ENCODE measurements at places on chromosomes 16 and 17. TPM values are rescaled to one million over a fixed set of nuclear protein-coding genes. Genes with fewer than 3 reads are reported as not detected.

Gene CCL5
- 4.9 TPM for total RNA-seq

Gene CYGB
- total RNA-seq = 21.1 TPM

Gene CPHXL2
- total RNA-seq = not detected

Gene RNU2-1
- not detected for total RNA-seq

Gene TBC1D28
- total RNA-seq = not detected

DNA sequence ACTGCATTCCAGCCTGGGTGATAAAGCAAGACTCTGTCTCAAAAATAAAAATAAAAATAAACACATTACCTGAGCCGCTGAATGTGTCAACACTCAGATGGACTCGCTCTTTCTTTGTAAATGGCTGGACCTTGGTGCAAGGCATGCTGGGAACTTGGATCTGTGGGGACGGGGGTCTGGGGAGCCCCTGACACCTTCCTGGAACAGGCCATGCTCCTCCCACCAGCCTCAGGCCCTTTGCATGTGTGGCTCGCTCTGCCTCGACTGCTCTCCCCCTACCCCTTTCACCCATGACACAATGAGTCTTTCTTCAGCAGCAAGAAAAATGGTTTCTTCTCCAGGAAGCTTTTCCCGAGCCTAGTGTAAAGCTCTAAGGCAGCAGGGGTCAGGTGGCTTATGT, 94.0 kb upstream of the CDH5 start:
- DNase-seq = no peak

GRCh38 chr16:77214411-77215138, 15.4 kb downstream of the SYCE1L start:
- DNase-seq = no peak

DNA sequence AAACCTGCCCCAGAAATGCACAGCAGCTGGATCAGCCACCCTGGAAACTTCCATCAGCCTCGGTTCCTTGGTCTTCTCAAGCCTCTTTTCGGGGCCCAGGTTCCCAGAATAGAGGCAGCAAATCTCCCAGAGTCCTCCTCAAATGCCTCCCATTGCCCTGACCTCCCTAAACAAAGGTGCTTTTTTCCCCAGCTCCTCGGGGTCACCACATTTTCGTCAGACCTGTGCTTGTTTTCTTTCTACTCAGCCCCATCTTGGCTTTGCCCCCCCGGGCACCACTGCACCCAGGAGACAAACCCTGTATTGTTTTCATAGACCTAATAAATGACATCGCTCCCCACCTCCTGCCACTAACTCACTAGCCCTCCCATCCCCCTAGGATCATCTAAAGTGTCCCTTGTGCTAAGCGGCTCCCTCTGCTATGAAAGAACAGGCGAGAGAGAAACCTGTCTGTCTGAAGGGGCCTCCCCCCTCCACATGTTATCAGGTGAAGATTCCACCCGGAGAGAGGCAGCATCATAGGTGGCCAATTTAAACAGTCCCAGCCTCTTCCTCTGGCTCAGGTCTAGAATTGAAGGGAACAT, 451.1 kb downstream of the SOX9 start:
- no peak for DNase-seq

DNA sequence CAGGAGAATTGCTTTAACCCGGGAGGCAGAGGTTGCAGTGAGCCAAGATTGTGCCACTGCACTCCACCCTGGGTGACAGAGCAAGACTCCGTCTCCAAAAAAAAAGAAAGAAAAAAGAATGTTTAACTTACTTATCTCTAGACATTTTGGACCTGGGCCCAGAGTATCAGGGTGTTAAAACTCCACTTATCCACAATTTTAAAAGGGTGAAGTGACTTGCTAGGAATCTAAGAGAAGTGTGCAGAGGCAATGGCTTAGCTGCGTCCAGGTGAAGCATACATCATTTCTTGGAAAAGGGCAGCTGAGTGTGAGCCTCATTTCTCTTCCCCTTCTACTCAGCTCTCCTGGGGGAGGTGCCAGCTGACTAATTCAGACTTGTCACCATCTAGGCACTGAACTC, 25.1 kb downstream of the ALDH3A2 start:
- DNase-seq = peak; percentile 44

DNA sequence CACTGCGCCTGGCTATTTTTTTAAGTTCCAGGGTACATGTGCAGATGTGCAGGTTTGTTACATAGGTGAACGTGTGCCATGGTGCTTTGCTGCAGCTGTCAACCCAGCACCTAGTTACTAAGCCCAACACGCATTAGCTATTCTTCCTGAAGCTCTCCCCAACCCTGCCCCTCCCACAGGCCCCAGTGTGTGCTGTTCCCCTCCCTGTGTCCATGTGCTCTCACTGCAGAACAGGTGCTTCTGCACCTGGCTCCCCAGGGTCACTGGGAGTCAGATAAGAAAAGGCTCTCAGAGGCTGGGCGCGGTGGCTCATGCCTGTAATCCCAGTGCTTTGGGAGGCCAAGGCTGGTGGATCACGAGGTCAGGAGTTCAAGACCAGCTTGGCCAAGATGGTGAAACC, 6.2 kb downstream of the HASPIN start:
- no peak for DNase-seq

DNA sequence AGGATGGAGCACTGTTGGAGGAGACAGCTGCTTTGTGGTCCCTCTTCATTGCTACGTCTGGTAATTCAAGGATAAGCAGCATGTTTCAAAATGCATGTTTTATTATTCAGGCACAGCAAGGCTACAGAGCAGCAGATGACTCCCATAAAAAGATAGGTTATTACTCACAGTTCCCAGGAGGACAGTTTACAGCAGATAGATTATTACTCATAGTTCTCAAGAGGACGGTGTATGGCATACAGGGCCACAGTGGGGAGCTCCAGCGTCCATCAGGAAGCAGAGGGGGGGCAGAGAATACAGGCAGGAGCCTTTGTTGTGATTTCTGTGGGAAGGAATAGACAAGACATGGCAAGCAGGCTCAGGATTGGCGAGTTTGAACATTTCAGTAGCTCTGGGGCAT, 72.9 kb downstream of the DNAH9 start:
- no peak for DNase-seq

GRCh38 chr17:1647802-1648171, 1.9 kb downstream of the RILP start:
- no peak for DNase-seq

DNA sequence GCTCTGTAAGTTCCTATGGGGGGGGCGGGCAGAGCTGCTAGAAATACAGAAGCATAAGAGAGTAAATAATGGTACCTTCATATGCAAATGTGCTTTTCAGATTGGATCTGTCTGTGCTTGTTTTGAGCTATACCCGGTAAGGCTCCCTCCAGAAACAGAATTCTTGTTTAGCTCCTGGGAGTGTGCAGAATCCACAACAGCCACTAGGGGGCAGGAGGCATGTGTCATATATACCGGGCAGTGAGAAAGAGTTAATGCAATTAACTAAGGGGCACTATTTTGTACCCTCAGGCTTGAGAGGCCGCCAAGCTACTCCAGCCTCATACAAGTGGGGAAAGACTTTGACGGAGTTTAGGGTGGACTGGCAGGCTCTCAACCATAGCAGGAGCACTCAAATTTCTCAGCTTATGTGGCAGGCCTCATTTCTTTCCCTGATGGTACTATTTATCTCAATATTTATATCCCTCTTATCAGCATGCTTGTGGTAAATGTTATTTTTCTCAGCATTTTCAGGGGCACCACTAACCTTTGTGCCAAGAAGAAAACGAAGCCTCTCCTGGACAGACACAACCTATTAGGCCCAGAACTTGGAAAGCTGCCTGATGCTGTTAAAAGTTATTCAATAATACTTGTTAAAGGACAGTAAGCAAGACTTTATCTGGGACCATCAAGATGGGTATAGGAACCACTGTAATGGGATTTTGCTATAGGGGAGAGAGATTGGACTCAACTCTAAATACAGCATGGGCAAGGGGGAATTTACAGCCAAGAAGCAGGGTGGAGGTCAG, 10.7 kb upstream of the CENPV start:
- DNase-seq = peak; percentile 87

DNA sequence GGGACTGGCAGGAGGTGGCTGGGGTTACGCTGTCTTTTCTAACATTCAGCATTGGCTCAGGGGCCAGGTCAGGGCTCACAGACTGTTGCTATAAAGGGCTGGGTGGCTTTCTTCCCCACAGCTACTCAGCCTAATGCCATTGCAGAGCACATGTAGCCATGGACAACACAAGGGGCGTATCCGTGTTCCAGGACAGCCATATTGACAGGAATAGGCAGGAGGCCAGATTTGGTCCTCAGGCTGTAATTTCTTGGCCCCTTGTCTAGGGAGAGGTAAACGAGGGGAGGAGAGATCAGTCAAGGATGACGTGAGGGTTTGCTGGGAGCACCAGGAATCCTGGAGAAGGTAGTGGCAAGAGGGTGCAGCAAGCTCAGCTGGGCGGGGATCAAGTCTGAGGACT, 21.2 kb upstream of the MYO15B start:
- DNase-seq = no peak

- no peak for DNase-seq
Observed at GRCh38 chr17:48427598-48427997, 2.4 kb downstream of the SKAP1 start.

DNA sequence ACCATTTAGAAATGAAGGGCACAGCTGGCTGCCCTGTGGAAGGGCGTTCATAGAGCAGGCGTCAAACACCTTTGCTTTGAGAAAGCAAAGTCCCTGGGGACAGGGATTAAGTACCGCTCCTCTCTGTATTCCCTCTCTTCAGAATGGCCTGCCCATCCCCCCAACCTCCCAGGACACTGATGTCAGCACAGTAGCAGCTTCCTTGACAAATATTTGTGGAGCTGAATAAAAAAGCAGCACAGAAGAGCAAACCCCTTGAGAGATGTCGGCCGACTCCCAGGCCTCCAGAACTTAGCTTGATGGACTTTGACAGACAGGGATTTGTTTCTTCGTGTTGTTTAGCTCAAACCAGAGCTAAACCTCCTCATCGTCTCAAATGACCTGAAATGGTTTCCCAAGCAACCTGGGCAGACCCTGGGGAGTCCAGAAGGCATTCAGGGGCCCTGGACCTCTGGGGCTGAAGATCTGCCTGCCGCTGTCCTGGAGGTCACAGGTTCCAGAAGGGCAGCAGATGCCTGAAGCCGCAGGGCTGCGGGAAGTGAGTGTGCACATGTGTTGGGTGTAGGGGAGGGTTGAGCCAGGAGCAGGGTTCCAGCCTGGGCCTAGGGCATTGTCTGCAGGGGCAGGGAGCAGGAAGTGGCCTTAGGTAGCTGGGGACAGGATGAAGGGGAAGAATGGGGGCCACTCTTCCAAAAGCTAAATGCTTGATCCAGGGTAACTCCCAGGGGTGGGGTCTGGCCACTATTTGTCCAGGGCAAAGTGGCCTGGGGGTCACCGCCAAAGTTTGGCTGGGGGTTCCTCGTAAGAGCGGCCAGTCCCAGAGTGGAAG, 42.3 kb upstream of the NKD1 start:
- no peak for DNase-seq

GRCh38 chr17:10262451-10262850, 64.0 kb upstream of the GAS7 start:
- no peak for DNase-seq

GRCh38 chr16:58076514-58076913, 51.0 kb downstream of the MMP15 start:
- DNase-seq = no peak

DNA sequence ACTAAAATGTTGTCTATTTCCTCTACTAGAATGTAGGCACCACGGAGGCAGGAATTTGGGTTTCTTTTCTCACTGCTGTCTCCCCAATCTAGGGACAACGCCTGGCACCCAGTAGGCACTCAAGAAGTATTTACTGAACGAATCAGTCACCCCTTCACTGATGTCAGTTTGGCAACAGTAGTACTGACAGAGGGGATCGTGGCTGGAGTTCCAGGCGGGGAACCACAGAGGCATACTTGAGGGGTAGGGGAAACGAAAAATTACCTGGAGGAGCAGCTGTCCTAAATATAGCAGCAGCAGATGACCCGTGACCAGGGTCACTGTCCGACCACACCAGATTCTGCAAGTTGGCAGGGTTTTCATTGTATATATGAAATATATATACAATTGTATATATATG, 33.3 kb downstream of the TRIM25 start:
- DNase-seq = no peak

DNA sequence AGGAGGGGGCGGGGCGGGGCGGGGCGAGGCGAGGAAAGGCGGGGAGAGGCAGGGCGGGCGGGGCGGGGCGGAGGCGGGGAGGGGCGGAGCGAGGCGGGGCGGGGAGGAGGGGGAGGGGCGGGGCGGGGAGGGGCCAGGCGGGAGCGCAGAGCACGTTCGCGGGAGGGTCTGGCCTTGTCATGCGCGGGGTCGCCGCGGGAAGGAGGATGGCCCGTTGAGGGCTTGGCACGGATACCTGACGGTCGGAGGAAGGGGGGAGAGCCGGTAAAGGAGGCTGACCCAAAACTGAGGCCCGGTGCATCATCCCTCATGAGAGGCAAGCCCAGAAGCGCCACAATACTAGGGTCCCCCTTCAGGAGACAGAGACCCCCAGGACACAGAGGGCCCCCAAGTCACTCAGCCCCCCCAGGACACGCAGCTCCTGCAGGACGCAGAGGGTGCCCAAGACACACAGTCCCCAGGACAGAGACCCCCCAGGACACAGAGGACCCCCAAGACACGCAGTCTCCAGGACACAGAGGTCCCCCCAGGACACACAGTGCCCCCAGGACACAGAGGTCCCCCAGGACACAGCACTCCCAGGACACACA, 593 bp upstream of the WDR45B start:
- peak; percentile 51 for DNase-seq

DNA sequence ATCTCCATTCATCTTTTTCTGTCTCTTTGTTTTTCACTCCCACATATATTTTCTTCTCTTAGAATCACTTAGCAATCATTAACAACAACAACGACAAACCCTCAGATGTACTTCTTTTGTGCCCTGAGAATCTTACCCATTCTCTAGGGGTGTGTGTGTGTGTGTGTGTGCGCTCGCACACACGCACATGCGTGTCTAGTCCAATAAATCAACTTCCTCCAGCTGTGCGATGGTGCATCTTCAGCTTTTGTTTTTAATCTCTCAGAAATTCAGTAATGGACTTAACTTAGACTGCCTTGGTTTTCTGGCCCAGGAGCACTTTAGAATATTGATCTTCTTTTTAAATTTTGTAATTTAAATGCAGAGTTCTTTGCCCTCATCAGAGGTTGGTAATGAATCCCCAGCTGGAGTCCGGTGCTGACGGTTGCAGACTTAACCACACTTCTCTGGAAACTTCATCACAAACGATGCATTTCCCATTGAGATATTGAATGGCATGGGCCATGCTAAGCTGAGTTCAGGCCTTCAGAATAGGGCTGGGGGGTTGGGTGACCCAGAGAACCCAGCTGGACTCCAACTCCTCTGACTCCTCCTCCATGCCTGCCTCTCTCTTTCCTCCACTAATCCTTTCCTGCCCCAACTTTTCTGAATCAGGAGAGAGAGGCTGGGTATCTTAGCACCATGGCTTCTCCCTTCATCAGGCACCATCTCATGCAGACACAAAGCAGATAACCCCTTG, 193.9 kb downstream of the ZNF18 start:
- DNase-seq = no peak

GRCh38 chr17:19748807-19749193, 702 bp upstream of the ALDH3A1 start:
- DNase-seq = no peak

- no peak for DNase-seq
Observed at GRCh38 chr16:7239547-7239946, 93.1 kb upstream of the RBFOX1 start.

Data from body of pancreas (tissue), 4 donors.